ENCODE measurements at places on chromosomes 16 and 17.

DNA sequence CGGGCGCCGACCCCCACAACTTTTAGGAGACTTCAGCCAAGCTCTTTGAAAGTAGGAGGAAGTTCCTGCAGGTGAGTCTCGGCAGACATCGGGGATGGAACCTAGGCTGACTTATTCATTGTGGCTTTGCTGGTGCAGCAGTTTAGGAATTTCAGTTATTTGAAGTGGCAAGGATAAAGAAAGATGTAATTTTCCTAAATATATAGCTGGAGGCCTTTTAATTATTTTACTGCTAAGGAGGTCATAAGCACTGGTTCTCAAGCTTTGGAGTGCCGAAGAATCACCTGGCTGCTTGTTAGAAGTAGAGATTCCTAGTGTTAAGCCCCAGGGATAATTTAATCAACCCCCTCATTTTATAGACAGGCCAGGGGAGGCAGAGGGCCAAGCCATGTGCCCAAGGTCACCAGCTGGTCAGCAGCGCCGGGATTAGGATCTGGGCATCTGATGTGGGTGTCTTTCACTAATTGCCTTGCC, 28.9 kb upstream of the BCAR1 start:
- DNase-seq = no peak

DNA sequence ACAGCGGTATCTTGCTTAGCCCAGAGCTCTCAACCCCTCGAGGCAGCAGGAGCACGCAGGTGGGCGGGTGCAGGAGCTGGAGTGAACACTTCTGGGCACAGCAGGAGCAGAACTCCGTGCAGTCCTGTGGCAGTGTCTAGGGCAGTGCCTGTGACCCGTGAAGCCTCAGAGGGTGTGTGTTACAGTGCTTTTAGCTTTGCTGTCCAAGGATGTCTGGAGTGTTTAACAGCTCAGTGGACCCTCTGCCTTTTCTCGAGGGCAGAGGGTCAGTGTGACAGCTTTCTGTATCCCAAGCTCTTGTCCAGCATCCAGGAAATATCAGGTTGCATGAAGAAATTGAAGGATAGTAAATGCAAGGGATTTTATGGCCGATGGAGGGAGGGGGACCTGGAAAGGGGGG, 16.4 kb upstream of the SSTR5 start:
- no peak for DNase-seq

DNA sequence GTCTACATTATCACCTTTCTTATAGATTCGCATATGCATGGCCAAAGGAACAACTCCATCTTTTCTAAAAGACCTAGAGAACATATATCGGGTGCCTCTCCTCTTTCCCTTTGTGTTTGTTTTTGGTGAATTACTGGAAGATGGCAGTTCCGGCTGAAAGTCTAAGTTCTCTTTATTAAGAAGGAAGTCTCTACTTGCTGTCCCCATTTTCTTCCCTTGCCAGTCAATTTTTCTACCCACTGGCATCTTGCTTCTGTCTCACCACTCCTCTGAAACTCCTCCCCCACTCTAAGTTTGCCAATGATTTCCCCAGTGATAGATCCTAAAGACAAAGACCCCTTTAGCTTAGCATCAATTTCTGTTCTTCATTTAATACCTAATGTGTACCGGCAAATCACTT, 93.9 kb upstream of the CORO6 start:
- no peak for DNase-seq

DNA sequence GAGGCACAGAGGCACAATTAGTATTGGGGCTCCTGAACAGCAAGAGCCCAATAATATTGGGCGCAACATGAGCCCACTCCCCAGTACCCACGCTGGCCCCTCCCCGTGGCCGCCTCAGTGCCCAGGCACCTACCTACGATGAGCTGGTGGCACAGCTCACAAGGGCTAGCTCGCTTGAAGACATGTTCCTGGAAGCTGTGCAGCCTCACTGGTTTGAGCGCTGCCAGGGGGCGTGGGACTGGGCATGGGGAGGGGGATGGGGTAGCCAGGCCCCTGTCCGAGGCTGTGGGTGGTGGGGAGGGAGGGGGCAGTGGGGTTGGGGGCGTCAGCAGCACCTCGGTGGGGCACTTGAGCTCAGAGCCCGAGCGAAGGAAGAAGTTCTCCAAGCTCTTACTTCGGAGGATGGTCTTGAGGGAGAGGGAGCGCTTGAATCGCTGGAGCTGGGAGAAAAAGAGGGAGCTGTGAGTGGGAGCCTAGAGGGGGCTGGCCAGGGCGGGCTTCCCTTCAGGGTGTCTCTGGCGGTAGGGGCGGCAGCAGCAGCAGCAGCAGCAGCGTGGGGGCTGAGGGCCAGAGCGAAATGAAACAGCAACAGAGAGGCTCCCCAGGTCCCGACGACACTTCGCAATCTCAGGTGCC, 7.9 kb downstream of the STAC2 start:
- no peak for DNase-seq

- no peak for DNase-seq
Measured at GRCh38 chr17:48144976-48145798, 37.6 kb downstream of the SNX11 start.

Measured in DMS153 (cell line).